ENCODE measurements at places on chromosomes 11 and 22. TPM values are rescaled to one million over a fixed set of nuclear protein-coding genes. Genes with fewer than 3 reads are reported as not detected.

MRPL16 gene
- 101 TPM for polyA plus RNA-seq

CARD18 gene
- 0.50 TPM for polyA plus RNA-seq

ANGPTL5 gene
- not detected for polyA plus RNA-seq

KRTAP5-11 gene
- not detected for polyA plus RNA-seq

DDB1 gene
- polyA plus RNA-seq: 304 TPM
